ENCODE measurements at places on chromosomes 6 and 20. TPM values are rescaled to one million over a fixed set of nuclear protein-coding genes. Genes with fewer than 3 reads are reported as not detected.

Gene ATP9A
- 18.2 TPM for total RNA-seq

Gene SLCO4A1
- 0.88 TPM for total RNA-seq

Gene PKHD1
- 0.04 TPM for total RNA-seq

Gene HLA-DPA1
- 1.5 TPM for total RNA-seq

Gene B3GALT4
- 1.1 TPM for total RNA-seq

Gene WFDC9
- total RNA-seq = not detected

Gene C2
- total RNA-seq = 1.1 TPM

DNA sequence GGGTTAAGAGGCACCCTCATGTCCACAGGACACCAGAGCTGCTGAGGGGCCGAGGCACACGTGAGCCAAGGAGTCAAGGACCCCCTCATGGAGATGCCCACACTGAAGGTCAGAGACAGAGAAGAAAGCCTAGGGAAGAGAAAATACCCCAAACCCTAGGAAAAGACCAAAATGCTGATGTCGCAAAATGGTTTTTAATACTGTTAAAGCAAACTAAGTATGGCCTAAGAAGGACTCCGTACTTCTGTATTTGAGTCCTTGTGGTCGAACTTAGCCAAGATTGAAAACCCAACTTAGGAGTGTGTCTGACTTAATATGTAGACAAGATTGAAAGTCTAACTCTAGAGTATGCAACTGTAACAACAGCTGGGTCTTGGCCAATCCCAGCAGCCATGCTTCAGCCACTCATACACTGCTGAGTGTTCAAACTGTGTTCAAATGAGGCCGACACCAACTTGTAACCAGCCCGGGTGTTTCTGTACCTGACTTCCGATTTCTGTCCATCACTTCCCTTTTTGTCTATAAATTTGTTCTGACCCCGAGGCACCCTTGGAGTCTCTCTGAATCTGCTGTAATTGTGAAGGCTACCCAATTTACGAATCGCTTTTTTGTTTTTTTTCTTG is 92.6 kb upstream of the AGPAT4 start:
- DNase-seq = no peak

DNA sequence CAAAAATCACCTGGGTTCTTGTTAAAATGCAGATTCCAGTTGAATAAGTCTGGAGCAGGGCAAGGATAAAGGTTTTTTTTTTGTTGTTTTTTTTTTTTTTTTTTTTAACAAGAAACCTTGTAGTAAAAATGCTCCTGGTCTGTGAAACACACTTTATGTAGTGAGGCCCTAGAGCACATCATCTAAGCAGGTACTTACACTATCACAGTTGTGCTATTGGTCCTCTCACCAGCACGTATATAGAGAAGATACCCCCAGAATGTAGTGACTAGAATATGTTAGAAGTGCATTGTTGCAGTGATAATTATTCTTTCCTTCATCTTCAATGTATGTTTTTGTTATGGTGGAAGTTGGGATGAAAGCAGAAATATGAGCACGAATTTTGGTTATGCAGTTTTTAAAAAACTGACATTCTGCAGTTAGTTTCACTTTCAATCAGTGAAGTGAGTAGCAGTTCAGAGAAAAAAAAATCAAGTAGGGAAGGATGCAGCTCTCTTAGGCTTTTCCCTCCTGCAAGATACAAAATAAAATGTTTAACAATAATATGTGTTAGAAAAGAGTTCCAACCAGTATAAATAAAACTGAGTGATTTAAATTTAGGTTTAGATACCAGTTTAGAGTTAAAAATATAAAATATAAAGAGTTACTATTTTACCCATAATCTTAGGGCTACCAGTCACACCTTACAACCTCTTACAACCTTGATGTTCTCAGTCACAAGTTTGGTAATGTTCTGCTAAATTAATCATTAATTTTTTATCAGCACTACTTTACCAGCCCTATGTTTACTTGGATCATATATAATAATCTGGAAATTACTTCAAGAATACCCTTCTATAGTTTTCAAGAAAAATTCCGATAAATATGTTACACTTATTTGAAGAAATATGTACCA is 9.2 kb upstream of the DEFB113 start:
- no peak for DNase-seq

DNA sequence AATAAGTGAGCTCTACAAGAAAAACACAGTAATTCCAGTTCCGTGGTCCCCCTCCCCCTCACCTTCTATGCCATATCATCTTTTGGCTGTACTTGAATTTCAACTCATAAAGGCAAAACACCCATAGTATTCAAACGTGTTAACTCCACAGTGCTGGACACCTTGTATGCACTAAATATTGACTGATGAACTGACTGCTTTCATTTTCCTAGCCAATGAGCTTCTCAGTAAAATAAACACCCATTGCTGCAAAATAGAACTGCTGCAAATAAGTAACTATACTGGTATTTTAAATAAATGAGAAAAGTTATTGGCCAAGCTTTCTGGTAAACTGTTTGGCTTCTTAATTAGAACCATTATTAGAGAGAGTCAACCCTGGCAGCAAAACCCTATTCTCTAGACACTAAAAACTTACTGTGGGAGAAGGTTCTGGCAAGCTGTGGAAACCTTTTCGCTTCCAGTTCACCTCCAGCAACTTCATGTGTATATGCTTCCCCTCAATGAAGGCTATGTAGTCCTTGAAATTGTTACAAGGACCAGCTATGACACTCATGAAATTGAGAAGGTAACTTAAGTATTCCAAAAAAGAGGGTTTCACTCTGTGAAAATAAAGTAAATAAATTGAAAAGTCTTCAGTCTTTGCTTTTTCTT is 86.0 kb downstream of the MBOAT1 start:
- DNase-seq = no peak

GRCh38 chr6:160118620-160119229 is 2.9 kb upstream of the SLC22A1 start:
- no peak for DNase-seq

DNA sequence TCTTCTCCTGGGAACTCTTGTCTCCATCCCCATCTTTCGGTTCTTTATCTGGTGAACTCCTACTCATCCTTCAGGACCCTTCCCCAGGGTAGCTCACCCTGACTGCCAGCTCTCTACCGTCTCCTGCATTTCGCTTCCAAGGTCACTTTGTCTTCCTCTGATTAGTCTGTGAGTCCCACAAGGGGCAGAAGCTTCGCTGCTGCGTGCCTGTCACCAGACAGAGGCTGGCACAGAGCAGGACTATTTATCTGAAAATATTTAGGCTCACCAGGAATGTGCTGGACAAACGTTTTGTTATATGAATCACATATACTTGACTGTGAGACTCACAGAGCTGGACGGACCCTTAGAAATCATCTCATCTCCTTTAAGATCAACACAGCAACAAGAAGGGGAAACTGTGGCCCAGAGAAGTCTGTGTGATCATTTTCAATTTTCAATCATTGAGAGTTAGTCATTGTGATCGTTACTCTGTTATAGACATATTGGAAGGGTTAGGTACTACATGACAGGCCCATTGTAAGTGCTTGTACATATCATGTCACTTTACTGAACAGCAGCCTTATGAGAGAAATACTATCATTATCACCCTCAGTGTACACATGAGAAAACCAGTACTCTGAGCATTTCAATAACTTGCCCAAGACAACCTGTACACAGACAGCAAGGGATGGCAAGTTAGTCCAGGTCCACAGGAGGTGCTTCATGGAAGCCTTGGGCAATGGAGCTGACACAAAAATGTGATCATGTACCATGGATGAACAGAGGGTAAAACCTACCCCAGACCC is 51.4 kb downstream of the JPH2 start:
- DNase-seq = no peak

DNA sequence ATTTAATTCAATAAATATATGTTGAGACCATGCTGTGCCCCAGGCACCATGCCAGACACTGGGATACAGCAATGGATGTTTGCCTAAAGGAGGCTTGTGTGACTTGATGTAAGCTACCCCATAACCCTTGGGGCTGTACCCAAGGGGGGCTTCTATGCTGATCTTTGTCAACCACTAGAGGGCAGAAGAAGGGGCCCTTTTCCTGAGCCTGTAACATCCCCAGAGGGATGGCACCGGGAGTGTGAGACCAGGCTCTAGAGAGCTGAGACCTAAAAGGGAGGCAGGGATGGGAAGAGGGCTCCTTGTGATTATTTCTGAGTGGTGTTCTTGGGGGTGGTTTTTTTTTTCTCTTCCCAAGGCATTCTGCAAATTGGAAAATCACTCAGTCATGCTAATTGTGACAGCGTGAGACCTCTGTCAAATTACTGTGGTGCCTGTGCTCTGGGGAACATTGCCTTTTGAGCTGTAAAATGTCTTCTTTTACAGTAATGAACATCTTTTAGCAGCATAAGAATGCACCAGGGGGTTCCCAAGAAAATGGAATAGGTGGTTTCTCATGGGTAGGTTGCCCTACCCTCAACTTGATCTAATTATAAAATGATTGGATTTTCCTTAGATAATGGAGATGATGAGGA is 138.7 kb upstream of the SLC24A3 start:
- peak; percentile 75 for DNase-seq

GRCh38 chr6:15299430-15300131 is 53.7 kb downstream of the JARID2 start:
- DNase-seq = no peak

DNA sequence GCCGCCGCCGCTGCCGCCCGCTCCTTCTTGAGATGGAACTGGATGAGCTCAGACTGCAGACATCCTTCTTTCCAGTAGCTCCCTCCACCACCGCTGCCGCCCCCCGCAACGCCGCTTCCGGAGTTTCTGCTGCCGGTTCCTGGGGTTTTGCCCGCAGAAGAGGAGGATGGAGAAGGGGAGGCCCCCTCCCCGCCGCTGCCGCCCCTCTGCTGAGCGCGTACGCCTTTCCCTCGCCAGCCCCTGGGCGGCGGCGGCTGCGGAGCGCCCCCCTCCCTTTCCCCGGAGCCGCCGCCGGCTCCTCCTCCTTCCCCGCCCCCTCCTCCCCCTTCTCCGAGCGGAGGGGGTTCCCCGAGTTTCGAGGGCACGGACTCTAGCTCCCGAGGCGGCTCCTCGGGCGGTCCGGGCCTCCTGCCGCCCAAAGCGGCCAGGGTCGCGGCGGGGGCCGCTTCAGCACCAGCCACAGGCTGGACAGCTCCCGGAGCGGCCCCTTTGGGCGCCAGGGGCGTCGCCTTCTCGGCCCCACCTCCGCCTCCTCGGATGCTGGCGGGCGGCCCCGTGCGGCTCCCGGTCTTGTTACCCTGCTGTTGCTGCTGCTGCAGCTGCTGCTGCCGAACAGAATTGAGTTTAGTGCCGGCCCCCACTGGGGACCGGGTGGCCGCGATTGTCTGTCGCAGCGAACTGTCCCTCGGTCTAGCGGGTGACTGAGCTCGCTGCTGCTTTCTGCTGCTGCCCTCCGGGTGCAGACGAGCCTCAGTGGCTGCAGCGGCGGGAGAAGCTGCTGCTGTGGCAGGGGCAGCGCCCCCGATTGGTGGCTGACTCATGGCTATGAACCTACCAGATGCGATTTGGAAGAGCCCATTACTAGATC is 3.1 kb downstream of the MTCL3 start:
- DNase-seq = peak; percentile 87

DNA sequence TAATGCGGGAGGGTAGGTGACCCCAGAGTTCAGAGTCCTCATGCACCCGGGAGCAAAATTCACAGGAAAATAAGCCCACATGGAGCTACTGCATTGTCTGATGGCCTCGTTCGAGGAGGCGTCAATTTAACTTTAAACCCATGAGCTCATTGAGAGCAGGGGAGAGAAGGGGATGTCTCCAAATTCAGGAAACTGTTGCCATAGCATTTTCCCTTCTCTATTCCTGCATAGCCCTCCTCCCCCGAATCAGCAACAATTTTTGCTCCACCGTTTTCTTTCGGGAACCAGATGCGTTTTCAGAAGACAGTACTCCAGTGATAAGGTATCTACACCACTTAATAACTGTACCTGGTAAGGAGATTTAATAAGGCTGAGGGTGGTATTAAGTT is 324 bp upstream of the LAMP5 start:
- DNase-seq = peak; percentile 31

DNA sequence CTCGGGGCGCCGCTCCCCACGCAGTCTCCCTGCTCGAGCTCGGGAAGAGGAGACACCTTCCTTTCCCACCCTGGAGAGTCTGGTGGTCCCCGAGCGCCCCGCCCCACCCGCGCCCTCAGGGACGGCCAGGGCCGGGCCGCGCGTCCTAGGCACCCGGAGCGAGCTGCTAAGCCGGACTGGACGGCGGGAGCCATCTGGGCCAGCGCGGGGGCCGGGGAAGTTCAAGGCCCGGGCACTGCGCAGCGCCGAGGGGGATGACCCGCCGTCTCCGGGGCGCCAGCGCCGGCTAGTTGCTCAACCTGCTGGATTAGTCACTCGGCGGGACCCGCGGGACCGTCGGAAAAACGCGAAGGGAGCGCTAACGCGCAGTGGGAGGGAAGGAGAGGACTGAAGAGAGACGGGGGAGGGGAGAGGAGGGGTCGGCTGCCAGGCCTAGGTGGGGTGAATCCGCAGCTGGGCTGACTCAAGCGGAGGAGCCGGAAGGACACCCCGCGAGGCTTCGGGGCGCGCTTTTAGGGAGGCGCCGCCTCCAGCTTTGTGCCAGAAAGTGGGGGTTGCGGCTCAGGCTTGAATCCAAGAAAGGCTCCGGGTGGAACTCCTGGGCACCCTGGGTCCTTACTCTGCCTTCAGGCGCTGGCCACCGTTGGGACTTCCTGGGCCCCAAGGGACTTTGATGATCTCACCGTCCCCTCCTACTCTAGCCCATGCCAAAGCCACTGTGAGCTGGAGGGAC is 75.7 kb upstream of the FOXP4 start:
- DNase-seq = peak; percentile 57

DNA sequence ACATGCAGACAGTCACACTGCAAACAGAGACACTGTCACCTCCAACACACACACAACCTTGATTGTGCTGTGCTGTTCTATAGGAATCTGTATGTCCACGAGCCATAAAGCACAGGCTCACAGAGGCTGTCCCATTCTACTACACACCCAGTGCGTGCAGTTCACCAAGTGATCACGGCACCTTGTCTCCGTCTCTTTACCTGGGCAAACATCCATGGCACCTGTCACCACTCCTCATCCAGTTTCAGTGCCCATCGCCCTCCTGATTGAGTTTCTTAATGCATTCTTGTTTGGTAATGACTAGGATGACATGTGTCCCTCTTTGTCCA is 65.8 kb upstream of the STMND1 start:
- DNase-seq = no peak

- DNase-seq = no peak
These were observed 4.3 kb downstream of the SCUBE3 start for GRCh38 chr6:35218021-35218420.

DNA sequence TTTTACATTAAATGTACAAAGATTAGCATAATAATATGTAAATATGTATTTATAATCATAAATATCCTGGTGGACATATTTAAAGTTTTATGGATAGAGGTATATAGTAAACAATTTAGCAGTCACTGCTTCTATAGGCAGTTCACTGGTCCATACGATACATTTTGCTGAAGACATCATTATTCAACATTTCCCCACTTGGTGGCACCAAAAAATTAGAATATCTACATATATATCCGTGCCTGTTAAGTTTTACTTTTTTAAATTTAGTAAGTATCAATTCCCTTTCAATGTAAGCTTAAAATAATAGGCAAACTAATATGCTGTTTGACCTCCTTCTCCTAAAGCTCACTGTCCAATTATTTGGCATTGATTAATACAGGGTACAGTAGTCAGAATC is 64.2 kb downstream of the LMBRD1 start:
- no peak for DNase-seq

All from neural progenitor cell (in vitro differentiated cells).